ENCODE measurements at places on chromosomes 11 and 22.

GRCh38 chr22:35418088-35418487 is 18.1 kb downstream of the MCM5 start:
- no peak for DNase-seq

DNA sequence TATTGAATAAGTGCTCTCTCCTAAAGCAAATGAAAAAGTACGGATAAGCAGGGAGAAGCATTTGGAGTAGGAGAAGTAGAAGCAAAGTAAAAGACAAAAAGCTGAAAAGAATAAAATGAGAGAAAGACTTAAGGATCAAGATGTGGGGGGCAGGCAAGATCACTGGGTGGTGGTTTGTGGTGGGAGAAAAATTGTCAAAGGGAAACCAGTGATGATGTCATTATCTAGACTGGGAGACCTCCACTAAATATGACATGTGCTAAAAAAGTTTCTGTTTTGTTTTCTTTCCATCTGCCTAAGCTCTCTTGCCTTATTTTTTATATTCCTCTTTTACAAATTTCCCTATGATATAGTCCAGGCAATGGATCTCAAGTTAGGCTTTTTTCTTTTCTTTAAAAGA is 14.8 kb upstream of the MAML2 start:
- DNase-seq, result no peak

- DNase-seq, result no peak
Measured at GRCh38 chr11:67419325-67420049, 4.0 kb downstream of the CARNS1 start.

DNA sequence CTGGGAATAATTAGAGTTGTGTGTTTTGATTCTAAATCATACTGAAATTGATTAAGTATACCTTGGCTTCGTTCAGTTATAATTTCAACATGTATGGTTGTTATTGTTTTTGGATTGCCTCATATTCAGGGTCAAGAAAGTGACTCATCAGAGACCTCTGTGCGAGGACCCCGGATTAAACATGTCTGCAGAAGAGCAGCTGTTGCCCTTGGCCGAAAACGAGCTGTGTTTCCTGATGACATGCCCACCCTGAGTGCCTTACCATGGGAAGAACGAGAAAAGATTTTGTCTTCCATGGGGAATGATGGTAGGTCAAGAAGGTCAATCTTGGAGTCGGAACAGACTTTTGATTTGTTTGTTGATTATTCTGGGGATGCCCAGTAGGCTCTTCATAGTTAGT is 40.4 kb downstream of the KMT2A start:
- DNase-seq, result no peak

- peak; percentile 5 for DNase-seq
Measured at GRCh38 chr22:22171357-22172218, 73.0 kb upstream of the VPREB1 start.

DNA sequence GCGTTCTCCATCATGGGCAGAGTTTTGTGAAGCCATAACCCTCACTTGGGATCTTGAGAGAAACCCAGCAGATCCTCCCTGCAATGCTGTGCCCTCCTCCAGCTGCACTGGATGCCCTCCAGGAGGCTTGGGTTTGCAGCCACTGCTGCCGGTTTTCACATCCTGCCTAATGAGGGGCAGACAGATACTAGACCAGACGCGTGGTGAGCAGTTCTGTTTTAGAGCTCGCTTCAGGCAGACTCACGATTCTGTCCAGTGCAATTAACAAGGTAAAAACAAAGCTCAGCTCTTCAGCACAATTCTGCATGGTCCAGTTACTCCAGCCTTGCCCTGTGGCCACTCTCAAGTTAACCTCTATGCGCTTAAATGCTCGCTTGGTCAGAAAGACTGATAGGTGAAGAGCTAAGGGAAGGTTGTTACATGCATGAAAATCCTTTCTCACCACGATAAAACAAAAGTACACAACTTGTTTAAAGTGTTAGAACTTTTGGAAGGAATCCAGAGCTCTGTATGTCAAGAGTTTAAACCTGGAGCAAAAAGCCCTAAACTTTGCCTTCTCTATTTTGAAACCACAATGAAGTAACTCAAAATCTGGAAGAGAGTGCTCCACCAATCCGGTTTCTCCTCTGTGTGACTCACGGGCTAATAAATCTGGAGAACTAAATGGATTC is 292.3 kb upstream of the FAT3 start:
- peak; percentile 2 for DNase-seq

DNA sequence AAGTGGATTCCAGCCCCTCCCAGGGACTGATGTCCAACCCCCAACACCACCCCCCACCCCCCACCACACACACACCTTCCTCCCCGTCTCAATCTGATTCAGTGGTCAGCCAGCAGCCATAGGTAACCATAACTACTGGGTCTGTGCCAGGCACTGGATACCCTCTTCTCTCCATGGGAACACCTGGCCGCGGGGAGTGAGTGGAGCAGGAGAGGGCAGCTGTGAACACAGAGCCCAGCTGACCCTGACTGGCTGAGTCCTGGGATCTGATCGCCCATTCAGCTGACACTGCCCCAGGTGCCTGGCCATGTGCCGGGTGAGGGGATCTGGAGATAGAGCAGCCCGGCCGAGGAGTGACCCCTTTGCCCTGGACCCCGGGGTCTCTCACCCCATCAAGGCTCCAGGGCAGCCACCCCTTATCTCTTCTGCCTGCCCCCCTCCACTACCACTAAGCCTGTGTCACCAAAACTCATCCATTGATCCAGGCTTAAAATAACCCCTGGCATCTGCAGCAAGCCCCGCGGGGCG is 2.6 kb upstream of the SHISA8 start:
- no peak for DNase-seq

DNA sequence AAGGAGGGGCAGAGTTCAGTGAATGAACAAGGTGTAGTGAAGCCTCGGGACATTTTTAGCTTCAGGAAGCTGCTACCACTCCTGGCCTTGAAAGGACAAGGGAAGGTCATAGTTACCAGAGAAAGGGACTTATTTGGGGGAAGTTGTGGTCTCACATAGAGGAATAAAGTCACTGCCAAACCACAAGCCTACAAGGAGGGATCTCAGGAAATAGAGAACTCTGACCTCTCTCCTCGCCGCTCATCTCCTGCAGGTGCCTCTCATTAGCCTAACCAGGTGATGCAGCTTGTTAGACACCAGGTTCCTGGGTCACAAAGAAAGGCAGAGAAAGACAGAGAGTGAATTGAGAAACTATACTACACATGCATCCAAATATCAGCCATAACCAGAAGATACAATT is 14.3 kb upstream of the TOLLIP start:
- DNase-seq, result no peak

DNA sequence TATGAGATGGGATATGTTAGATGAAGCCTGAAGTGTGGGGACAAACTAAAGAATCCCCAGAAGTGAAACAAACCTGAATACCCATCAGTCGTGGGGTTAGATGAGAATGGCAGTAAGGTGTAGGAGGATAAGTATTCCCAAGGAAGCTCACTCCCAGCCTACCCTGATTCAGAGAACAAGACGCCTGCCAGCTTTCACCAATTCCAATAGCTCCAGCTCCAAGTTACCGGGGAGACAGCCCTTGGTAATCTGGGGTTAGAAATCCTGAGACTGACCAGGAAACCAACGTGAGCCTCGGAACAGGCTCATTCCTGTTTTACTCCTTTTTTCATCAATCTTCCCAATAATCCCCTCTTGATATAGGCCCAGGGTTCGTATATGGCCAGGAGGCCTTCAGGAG is 46.5 kb downstream of the RPL27A start:
- DNase-seq, result no peak

- DNase-seq, result peak; percentile 45
Measured at GRCh38 chr22:20550851-20551744, 43.7 kb downstream of the MED15 start.

DNA sequence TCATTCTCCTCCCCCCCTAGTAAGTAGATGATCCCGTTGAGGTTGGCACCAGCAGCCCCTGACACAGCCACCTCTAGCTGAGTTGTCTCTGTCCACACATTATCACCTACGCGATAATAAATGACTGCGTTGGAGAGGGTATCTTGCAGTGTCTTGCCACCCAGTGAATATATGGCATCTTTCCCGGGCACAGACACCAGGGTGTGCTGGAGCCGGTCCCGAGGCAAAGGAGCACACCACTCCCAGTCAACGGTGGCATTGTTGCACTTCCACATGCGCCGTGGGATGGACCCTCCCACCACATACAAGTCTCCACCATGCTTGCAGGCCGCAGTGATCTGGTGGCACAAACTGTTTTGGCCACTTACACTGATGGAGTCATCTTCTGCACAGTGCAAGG is 5.4 kb downstream of the KBTBD4 start:
- no peak for DNase-seq

- peak; percentile 56 for DNase-seq
Measured at GRCh38 chr11:75384438-75385080, 14.8 kb upstream of the RPS3 start.

GRCh38 chr22:36767035-36767775 is 8.7 kb downstream of the IFT27 start:
- no peak for DNase-seq

GRCh38 chr22:18110194-18110953 is at the start of gene TUBA8:
Gene TUBA8, plus strand, starts transcription at chr22:18110809. Its CDS starts 57 bp downstream, at chr22:18110866.
- DNase-seq, result peak; percentile 21
